Activated CD4-positive, alpha-beta memory T cell treated with anti-CD3 and anti-CD28 coated beads, Interleukin-2, amount 10 ng/mL, durations not matched to agents 7 days and 5 days (primary cell): ENCODE measurements at places on chromosomes 16 and 17.

DNA sequence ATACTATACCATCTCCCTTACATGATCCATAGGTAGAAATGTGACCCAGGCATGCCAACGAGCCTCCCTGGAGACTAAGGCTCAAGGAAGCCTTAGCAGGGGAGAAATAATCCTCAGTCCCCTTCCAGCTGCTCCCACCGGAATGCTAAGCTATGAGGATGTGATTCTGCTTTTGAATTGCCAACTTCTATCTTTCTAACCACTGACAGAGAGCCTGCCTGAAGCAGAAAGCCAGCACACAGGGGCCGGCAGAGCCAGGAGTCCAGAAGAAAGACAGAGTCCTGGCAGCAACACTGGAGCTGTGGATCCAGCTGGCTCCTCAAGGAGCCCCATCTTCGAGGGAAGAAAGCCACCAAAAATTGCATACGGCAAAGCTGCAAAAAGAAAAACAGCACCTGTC lies 579.6 kb upstream of the CDH5 start:
- DNase-seq = no peak

DNA sequence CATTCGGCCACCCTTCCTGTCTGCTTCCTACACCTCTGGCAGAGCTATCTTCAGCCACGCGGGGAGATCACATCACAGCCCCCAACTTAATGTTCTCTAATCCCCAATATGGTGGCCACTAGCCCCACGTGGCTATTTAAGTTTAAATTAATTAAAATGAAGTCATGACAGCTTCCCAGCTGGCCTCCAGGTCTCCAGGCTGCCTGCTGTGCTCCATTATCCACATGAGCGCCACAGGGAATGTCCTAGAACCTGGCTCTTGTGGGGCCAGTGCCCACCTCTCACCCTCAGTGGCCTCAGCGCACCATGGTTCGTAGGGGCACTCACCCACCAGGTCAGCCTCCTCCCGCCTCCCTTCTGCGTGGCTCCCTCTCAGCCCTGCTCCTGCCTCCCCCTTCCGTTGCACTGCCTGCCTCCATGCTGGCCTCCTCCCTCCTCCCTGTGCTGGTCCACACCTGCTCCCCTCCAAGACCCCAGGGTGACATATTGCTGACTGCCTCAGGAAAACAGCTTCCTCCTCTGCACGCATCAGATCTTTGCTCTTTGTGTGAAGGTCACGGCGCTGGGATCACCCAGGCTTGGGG lies 47.7 kb downstream of the IRF8 start:
- DNase-seq = no peak

GRCh38 chr16:70793851-70794502 lies 7.0 kb downstream of the VAC14 start:
- no peak for DNase-seq

DNA sequence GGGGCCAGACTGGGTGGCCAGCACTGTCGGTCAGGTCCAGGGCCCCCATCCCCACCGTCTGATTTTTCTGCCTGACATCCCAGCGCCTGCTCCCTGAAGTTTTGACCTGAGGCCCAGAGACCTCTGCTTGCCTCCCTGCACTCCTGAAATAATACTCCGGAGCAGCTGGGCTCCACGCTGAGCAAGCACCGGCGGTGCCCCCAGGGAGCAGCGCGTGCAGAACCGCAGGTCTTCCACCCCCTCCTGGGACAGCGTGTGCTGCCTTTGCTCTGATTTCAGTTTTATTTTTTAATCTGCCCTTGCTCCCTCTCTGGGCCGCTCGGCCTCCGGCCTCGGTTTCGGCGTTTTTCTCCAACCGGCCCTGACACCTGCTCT lies 132.4 kb upstream of the GSE1 start:
- no peak for DNase-seq

DNA sequence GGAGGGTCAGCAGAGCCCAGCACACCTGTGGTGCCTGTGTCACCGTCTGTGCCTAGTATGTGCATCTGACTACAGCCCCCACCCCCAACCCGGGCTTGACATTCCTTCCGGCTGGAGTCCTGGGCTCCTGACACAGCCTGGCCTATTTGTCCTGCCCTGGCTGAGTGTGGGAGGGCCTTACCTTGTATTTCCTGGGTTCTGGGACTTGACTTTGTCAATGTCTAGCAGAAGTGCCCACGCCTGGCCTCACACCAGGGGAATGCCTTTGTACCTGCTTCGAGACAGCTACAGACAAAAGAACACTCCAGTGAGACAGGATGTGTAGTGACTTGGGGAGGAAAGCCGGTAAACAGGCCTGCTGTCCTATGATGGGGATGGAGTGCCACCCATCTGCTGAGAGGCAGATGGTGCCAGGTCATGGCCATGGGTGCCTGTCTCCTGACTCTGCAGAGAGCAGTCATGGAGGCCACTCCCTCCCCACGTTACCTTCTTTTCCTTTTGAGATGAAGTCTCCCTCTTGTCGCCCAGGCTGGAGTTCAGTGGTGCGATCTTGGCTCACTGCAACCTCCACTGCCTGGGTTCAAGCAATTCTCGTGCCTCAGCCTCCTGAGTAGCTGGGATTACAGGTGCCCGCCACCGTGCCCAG lies 42.8 kb downstream of the TNFRSF13B start:
- no peak for DNase-seq

GRCh38 chr16:46555951-46556350 lies 65.2 kb downstream of the SHCBP1 start:
- DNase-seq = no peak

GRCh38 chr17:76089680-76090516 lies 10.9 kb downstream of the ZACN start:
- no peak for DNase-seq

DNA sequence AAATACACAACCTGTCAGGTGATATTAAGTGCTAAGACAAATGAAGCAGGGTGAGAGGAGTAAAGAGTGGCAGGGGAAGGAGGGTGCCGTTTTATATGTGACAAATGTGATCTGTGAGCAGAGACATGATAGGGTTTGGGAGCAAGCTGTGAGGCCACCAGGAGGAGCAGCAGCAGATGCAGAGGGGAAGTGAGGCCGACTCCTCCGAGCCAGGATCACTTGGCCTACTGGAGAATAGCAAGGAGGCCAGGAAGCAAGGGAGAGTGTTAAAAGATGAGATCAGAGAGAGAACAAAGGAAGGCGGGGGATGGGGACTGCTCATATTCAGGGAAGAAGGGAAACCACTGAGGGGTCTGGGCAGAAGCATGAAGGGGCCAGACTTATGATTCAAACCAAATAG lies 129.4 kb downstream of the TANGO6 start:
- DNase-seq = no peak

- no peak for DNase-seq
These were observed 31.4 kb downstream of the SEC14L5 start for GRCh38 chr16:4989391-4990006.

GRCh38 chr17:65527857-65528591 lies 33.4 kb downstream of the AXIN2 start:
- no peak for DNase-seq

DNA sequence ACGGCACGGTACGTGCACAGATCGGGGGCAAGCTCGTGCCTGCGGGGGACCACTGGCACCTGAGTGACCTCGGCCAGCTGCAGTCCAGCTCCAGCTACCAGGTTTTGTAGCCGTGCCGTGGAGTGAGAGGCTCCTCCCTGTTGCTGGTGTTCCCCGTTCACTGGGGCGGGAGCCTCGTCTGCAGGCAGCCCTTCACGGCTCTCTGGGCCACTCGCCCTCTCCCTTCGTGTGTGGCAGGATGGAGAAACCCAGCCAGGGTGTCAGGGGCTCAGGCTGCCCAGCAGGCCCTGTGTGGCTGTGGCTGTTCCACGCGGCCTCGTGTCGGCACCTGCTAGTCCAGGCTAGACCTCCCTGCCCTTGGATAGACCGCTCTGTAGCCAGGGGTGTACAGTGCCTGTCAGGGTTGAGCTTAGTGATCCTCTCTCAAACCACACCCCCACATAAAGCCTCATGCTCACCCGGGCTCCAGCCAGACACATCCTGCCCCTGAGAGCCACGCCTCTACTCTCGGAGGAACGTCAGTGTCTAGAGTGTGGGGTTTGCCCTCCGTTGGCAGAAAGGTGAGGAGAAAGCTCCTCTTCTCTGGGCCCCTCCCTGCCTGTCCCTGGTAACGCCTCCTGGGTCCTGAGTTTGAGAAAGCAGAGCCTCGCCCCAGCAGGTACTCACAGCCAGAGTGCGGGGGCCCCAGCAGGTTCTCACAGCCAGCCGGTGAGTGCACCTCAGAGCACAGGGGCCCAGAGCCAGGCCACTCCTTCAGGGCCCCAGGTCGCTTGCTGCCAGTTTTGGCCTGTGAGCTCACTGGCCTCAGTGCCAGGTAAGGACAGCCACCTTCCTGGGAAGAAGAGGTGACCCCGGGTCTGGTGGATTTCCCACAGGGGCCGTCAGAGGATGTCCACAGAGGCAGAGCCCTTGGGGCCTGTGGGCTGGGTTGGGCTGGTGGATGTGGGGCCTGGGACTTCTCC lies 27.7 kb downstream of the NME3 start:
- DNase-seq = no peak

- DNase-seq = no peak
These were observed 35.8 kb upstream of the LHX1 start for GRCh38 chr17:36901506-36901905.
